NCI-H460 (cell line): ENCODE measurements at places on chromosomes 16 and 17. TPM values are rescaled to one million over a fixed set of nuclear protein-coding genes. Genes with fewer than 3 reads are reported as not detected.

The NAGPA gene
- 15.2 and 18.9 TPM in 2 replicates for total RNA-seq

GRCh38 chr17:8133399-8133798, 9.5 kb upstream of the HES7 start:
- no peak for DNase-seq

The PSKH1 gene
- 5.3 and 6.5 TPM in 2 replicates for total RNA-seq

The NGFR gene
- total RNA-seq = 0.07 TPM in 1 of 2 replicates, not detected in the other
